Activated CD8-positive, alpha-beta memory T cell treated with anti-CD3 and anti-CD28 coated beads, Interleukin-2, amount 10 ng/mL, durations not matched to agents 7 days and 5 days (primary cell): ENCODE measurements at places on chromosomes 16 and 17. TPM values are rescaled to one million over a fixed set of nuclear protein-coding genes. Genes with fewer than 3 reads are reported as not detected.

DNA sequence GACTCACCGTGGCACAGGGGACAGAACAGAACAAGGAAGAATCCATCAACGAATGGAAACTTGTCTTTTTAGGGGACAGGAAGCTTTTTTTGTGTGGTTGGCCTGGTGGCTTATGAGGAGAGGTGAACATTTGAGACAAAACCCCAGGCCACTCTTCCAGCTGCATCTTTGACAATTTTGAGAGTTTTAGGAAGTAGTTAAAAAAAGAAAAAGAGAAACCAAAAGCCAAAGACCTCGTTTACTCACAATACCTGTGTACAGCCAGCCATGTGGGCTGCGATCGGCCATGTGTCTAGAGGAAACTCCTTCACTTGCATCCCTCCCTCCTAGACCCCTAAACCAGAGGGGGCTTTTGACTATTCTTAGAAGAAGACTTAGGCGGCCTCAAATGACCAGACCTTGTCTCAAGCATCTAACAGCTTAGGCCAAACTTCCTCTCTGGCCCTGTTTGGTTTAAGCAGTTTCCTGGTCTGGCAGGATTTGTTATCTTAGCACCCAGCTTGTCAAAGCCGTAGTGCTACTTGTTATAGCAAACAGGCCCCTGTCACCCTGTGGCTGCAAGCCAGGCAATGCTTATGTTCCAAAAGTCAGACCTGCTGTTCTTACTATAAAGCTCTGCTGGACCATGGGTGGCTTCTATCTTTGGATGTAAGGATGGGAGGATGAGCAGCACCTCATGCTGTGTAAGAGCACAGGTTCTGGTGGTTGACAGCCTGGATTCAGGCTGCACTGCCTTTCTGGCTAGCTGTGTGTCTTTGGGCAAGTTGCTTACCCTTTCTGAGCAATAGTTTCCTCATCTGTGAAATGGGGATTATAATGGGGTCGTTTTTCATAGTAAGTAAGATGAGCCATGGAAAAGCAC, 17.7 kb downstream of the KSR1 start:
- peak overlapping the region; percentile 91 for H3K27ac ChIP-seq
- no peaks in the 10 kb centered on the region for H3K27me3 ChIP-seq
- H3K4me1 ChIP-seq, result peaks cover 92% of the 10 kb centered on the region
- peaks cover 8% of the 10 kb centered on the region for H3K36me3 ChIP-seq

GRCh38 chr17:82272495-82273326, 789 bp downstream of the CSNK1D start:
- peak overlapping the region; percentile 78 for H3K4me3 ChIP-seq
- H3K36me3 ChIP-seq, result peaks cover 28% of the 10 kb centered on the region
- H3K27ac ChIP-seq, result peak overlapping the region; percentile 97
- H3K27me3 ChIP-seq, result no peaks in the 10 kb centered on the region

DNA sequence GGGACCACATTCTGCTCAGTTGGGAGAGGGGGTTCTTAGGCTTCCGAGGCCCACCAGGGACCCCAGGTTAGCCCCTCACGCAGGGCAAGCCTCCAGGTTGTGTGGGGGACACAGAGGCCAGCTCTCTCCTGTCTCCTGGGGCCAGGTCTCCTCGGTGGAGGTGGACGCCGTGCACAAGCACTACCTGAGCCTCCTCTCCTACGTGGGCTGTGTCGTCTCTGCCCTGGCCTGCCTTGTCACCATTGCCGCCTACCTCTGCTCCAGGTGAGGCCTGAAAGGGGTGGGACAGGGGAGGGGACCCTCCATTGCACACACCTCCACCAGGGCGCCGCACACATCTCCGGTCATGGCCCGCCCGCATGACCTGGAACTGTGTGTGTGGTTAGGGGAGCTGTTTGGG, 10.9 kb upstream of the ADGRG3 start:
- no peak overlapping the region for H3K4me3 ChIP-seq
- no peak for DNase-seq
- no peaks in the 10 kb centered on the region for H3K36me3 ChIP-seq
- H3K4me1 ChIP-seq, result peaks cover 16% of the 10 kb centered on the region
- H3K27me3 ChIP-seq, result no peaks in the 10 kb centered on the region

DNA sequence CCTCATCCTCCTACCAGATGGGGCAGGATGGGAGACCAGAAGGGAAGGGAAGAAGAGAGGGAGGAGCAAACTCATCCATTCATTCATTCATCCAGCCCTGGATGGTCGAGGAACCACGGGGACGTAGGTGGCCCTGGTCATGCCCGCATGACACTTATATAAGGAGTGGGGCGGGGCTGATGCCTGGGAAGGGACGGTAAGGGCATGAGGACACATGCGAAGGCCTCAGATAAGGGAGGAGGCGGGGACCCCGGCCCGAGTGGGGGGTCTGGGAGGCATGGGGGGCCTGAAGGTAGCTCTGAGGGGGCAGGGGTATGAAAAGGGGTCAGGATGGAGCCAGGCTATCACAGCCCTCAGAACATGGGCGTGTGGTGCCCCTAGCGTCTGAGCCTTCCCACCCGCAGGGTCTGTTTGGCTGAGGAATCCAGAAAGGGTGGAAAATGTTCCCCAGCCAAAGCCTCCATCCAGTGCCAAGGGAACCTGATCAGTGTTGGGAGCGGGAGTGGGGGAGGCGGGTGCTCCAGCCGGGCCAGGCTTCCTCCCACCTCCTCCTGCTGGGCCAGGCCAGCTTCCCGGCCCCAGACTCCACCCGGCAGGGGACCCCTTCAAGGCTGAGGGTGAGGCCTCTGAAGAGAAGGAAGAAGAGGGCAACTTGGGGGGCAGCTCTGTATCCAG, 17.6 kb upstream of the CD79B start:
- H3K27me3 ChIP-seq, result peaks cover 10% of the 10 kb centered on the region
- no peak for DNase-seq
- no peak overlapping the region for H3K4me3 ChIP-seq
- H3K36me3 ChIP-seq, result no peaks in the 10 kb centered on the region

DNA sequence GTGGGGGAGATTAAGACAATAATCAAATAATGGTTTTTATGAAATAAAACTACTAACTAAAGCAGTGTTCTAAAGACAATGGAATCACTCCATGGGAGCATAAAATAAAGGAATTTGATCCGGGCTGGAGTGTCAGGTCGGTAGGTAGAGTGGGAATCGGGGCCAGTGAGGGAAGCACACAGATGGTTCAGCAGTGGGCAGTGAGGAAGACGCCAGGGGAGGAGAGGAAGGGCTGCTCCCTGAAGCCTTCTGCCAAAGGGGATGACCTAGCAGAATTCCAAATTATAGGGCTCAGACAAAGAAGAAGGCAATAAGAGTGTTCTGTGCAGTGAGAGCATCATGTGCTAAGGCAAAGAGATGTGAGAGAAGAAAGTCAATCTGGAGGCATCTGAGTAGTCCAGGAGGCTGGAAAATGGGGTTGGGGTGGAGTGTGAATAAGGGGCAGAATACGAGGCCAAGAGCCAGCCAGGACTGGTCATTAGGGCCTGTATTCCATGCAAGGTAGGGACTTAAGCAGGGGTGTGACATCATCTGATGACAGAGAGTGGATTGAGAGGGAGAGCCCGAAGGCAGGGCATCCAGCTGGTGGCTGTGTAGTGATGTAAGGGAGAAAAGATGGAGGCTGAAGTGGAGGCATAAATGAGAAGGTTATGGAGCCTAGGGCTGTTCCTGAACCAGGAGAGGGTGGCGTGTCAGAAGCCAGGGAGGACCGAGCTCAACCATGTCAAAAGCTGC, 137.6 kb downstream of the COPRS start:
- no peaks in the 10 kb centered on the region for H3K36me3 ChIP-seq
- peaks cover 5% of the 10 kb centered on the region for H3K27me3 ChIP-seq
- no peaks in the 10 kb centered on the region for H3K4me1 ChIP-seq
- no peak overlapping the region for H3K4me3 ChIP-seq

Gene IRF8
- 8.4 TPM for total RNA-seq

Gene CHST4
- total RNA-seq, result not detected
